Sigmoid colon (tissue), 7 donors: ENCODE measurements at places on chromosomes 6 and 20. TPM values are rescaled to one million over a fixed set of nuclear protein-coding genes. Genes with fewer than 3 reads are reported as not detected.

GRCh38 chr6:80489911-80490635, 383.6 kb downstream of the BCKDHB start:
- DNase-seq: no peak

DNA sequence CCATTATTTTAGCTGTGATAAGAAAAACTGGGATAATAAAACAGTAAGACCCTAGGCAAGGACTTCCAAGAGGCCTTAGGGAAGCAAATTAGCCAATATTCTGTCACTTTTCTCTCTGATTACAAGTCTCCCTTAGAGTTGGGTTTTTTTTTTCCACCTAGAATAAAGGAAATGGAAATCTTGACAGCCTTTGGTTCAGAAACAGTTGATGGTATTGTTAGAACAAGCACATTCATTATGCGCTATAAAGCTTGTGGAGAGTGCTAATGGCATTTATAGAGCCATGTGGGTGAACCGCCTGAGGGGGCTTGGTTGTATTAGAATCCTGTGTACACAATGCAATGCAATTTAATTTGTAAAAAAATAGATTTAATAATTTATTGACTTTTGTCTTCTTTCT, 88.9 kb upstream of the OGFRL1 start:
- DNase-seq: no peak

MRAP2 gene
- 0.16 TPM for total RNA-seq

KAT14 gene
- total RNA-seq: 12.6 TPM

TSHZ2 gene
- total RNA-seq: 17.6 TPM

DNA sequence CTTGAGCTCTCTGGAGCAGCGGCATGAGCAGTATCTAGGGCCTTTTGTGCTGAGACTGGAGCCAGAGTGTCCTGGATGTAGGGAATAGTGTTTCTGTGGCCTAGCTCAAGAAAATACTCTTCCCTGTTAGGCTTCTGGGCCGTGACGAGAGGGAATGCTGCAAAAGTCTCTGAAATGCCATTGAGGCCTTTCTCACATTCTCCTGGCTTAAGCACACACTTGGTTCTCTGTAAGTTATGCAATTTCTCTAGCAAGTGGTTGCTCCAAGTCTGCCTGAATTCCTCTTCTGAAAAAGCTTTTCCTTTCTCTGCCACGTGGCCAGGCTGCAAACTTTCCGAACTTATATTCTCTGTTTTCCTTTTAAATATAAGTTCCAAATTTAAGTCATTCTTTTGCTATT, 744.4 kb downstream of the GRIK2 start:
- DNase-seq: no peak

ENPP1 gene
- 7.2 TPM for total RNA-seq

GRCh38 chr6:121222656-121223055, 111.6 kb downstream of the TBC1D32 start:
- no peak for DNase-seq

DNA sequence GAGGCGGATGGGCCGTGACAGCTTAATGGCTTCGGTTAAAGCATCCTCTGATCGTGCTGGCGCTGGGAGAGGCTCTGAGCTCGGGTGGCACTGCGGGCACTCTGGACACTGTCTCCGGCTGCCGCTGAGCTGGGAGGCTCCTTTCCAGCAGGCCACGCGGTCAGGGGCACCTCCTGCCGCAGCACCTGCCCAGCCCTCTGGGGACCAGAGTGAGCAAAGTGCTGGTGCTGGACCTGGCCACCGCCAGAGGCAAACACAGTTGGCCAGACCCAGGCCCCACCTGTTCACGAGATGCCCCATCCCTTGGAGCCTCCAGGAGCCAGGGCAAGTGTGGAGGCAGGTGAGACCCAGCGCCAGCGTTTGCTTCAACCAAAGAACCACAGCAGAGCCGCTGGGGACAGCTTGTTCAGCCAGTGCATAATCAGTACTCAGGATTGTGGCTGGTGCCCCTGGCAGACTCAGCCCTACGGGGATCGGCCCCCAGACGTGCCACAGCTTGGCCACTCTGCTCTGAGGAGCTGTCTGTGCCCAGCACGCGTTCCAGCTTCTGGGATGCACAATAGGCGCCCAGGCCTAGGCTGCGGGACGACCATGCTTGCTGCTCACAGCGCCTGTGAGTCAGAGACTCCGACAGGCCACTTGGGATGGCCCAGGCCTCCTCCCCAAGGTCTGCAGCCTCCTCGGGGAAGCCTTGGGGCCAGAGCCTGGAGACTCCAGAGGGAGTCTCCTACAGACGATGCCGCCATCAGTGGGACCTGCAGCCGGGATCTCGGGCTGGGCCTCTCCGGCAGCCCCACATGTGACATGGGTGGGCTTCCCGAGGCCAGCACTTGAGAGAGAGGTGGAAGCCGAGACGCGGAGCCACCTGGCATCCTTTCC, 38.2 kb upstream of the SLCO4A1 start:
- no peak for DNase-seq

DNA sequence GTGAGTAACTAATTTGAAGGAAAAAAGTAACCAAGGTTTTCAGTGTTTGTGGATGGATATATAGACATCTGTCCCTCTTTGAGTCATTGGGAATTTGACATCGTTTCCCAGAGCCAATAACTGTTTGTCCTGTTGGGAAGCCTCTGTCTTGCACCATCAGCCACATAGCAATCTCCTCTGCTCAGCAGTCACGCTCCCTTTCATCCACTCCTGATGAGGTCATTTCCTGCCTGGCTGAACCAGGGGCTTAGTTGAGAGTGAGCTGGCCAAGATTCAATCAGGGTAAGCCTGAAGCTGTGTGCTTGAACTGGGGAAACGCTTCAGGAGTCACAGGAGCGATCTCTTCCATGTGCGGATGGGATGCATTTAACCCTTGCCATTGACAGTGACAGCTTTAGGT, 121.5 kb upstream of the FOXQ1 start:
- no peak for DNase-seq

GRCh38 chr20:46978951-46979491, 84.4 kb downstream of the EYA2 start:
- DNase-seq: no peak

PACRG gene
- total RNA-seq: 6.9 TPM

LRRN4 gene
- total RNA-seq: not detected

DNA sequence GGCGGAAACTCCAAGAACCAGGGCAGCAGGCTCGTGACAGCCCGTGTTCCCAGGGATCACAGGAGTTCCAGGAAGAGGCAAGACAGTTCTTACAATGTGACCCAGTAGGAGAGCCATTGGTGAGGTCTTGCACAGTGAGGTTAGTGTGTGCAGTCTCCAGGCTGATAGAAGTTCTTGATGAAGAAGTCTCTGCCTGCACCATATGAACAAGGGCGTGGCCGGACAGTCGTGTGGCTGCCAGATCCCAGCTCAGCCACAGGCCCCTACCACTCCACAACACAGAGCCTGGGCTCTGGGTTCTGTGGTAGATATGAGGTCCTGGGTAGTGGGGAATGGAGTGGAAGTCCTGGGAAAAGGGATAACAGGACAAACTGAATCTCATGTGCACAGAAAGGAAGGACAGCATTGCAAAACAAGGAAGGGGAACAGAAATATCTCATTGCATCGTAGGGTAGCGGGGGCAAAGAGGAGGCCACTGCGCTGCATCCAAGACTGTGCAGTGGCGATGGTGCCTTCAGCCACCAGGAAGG, 65.2 kb downstream of the STX11 start:
- no peak for DNase-seq

DNA sequence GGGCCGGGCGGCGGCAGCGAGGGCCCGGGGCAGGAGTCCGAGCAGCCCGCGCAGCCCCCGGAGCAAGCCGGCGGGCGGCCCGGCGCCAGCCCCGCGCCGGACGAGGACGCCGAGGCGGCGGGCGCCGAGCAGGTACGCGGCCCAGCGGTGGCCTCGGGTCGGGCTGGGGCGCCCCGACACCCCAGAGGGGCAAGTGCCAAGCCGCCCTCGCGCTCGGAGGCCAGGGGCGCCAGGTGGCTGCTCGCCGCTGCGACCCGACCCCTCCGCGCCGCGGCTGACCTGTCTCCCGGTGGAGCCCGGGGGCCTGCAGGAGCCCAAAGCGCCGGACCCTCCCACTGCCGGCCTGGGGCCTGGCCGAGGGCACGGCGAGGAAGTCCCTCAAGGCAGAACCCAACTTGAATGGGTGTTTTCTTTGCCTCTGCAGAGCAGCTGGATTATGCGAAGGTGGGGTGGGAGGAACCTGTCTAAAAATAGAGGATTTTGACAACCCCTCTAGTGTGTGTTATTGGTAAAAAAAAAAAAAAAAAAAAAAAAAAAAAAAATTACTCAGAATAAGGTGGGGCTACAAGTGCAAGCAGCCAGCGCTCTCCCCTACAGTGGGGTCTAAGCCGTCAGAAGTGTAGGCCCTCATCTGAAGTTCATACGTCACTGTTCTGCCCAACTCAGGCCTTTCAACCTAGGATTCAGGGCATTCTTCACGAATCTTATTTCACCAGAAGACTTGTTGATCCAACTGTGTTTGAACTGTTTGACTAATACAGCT, 609 bp downstream of the OGFRL1 start:
- DNase-seq: peak; percentile 65

- DNase-seq: no peak
Observed at GRCh38 chr6:66238851-66239250, 531.8 kb upstream of the EYS start.

GRCh38 chr6:117495869-117496268, 13.4 kb downstream of the DCBLD1 start:
- DNase-seq: no peak

- DNase-seq: no peak
Observed at GRCh38 chr6:79042088-79042798, 35.8 kb downstream of the PHIP start.

DNA sequence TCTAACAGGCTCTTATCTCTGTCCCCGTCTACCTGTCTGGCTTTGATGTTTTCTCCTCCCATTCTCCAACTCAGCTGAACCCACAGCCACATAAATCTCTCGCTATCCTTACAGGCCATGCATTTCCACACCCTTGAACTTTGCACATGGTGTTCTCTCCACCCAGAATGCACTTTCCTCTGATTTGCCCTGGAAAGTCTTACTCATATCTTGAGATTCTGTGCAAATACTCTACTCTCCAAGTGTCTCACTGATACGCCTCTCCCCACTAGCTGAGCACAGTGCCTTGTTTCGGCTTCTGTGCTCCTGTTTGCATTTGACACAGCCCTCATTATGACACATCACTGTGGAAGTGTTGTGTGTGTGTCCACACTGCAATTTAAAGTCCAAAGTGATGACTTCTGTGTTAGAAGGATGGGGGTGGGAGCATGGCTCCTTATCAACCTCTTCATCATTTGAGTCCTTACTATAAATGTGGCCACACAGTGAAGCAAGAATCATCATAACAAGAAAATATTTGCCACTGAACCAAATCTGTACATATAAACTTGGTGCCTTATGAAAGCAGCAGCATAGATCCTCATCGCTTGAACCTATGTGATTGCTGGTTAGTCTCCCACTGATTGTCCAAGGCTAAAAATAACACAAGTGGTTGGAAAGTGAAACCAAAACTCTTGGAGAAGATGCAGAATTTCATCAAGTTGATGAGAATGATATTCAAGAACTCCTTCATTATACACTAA, 5.5 kb upstream of the PRELID3B start:
- DNase-seq: no peak

DNA sequence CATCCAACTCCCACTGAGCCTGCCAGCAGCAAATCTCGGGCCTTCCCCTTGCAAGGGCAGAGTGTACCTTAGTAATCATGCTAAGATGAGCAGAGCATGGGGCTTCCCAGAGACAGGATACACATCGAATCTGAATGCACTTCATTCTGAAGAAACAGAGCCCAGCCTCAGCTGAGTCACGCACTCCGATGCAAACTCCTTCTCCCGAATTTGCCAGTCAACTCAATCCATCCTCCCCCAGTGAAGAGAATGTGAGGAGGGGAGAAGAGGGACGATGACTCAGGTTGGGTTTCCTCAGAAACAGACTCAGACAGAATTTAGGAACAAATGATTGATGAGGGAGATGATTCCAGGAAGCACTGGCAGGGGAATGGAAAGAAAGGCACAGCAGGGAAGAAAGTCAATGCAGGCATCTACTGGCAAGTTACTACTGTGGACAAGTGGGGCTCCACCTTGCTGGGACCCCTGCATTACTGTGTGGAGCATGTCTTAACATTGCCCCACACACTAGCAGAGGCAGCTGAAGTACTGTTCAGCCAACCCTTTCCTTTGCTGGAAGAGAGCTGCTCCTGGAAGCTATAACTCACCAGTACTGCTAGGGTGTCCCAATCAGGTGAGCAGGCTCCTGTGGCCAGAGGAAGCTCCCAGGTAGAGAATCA, 251.6 kb downstream of the ADGB start:
- no peak for DNase-seq

DNA sequence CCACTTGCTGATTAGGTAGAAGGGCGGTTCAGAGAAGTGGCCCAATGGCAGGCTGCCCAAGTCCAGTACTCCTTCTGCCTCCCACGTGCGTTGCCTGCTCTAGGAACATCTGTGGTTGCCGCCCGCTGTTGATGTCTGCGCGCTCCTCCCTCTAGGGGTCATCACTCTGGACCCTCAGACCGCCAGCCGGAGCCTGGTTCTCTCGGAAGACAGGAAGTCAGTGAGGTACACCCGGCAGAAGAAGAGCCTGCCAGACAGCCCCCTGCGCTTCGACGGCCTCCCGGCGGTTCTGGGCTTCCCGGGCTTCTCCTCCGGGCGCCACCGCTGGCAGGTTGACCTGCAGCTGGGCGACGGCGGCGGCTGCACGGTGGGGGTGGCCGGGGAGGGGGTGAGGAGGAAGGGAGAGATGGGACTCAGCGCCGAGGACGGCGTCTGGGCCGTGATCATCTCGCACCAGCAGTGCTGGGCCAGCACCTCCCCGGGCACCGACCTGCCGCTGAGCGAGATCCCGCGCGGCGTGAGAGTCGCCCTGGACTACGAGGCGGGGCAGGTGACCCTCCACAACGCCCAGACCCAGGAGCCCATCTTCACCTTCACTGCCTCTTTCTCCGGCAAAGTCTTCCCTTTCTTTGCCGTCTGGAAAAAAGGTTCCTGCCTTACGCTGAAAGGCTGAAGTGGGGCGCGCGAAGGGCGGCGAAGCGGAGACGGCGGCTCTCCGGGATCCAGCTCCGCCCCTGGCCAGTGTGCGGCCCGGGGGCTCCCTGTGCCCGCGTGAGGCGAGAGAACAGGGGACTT, 8.5 kb downstream of the TRIM15 start:
- DNase-seq: no peak

DNA sequence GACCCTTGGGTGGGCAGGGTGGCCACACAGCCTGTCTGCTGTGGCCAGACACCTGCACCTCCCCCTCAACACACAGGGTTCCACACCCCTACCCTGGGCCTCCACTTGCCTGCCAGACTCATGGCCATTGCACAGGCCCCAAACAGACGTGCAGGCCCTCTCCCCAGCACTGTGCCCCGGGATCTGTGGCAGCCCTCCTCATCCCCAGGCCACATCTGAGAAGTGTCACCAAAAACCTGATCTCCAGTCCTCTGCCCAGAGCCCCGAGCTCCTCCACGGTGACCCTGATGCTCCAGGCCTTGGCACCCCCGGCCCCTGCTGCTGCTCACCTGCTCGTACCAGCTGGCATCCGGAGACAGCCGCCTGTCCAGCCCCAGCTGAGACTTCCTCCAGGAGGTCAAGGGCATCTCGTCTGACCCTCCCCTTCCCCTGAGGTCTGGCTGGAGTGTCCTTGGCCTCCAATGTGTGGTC, 160.1 kb downstream of the DLL1 start:
- peak; percentile 42 for DNase-seq
